Sciatic nerve (tissue), 2 donors: ENCODE measurements at places on chromosomes 2 and 18.

- peak; percentile 69 for DNase-seq
Observed at GRCh38 chr2:181456660-181457120, 496 bp upstream of the ITGA4 start.

- DNase-seq: no peak
Observed at GRCh38 chr18:62744076-62744968, 29.0 kb downstream of the PHLPP1 start.

- DNase-seq: no peak
Observed at GRCh38 chr2:58432491-58433170, 191.5 kb upstream of the FANCL start.

GRCh38 chr18:49795612-49796552 lies 17.5 kb downstream of the ACAA2 start:
- DNase-seq: no peak

GRCh38 chr2:165497659-165498317 lies 28.3 kb downstream of the CSRNP3 start:
- DNase-seq: no peak

DNA sequence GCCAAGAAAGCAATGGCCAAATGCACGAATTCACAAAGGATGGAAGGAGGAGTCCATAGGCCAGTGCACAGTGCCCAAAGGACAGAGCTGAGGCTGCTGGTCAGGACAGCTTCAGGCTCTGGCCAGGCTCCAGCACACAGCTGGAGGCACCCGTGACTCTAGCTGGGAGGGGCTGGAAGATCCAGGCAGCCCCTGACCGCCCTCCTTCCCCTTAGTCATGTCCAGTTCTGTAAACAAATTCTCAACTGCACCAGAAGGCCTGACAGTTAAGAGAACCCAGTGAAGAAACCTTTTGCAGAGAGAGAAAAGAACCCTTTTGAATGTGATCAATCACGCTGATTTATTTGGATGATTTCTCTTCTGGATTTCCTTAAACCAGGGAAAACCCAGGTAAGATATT lies 7.7 kb upstream of the YWHAQ start:
- peak; percentile 88 for DNase-seq

DNA sequence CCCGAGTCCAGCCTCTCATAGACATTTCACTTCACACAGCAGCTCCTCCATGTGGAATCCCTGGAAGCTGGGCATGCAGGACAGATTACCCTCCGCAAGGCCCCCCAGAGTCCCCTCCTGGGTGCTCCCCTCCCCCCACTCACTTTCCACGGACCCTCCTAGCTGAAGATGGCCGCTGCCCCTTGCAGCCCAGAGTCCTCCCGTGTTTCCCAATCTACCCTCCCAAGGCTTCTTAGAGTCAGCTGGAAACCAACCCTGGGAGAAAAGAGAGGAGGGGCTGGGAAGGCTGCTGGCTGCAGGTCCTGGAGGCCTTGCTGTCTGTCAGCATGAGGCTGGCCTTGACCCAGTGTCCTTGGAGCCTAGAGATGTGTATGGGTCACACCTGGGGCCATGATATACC lies 49.0 kb upstream of the HAAO start:
- no peak for DNase-seq

DNA sequence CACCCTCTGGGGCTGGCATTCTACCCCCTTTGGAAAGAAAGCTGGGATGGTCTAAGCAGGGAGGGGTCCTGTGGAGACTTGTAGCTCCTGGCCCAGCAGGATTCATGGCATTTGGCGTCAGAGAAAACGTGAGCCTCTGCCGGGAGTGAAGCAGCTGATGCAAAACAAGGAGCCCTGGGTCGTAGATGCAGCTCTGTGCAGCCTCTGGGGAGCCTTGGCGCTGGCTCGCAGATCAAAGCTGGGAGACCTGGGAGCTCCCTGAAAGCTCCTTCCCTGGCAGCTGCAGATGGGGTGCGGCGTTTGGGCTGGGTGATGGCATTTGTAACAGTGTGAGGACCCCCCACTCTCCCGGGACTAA lies 148.3 kb downstream of the KLHL29 start:
- no peak for DNase-seq

- DNase-seq: no peak
Observed at GRCh38 chr2:134011936-134012586, 241.8 kb upstream of the MGAT5 start.

GRCh38 chr2:145994910-145995309 lies 1475.0 kb upstream of the ZEB2 start:
- no peak for DNase-seq

GRCh38 chr18:26227051-26227670 lies 916 bp downstream of the TAF4B start:
- DNase-seq: no peak
